SK-N-SH (cell line): ENCODE measurements at places on chromosomes 7 and 10. TPM values are rescaled to one million over a fixed set of nuclear protein-coding genes. Genes with fewer than 3 reads are reported as not detected.
A peak's percentile ranks its signal among the peaks of the same experiment; 100 is the strongest.

The GRM3 gene
- polyA plus RNA-seq, result not detected in 2 replicates

GRCh38 chr10:132988988-132989387 lies 46.6 kb upstream of the CFAP46 start:
- DNase-seq, result peak; percentile 61

- no peak for DNase-seq
Observed at GRCh38 chr7:7819442-7820247, 101.2 kb upstream of the RPA3 start.

- DNase-seq, result no peak
Observed at GRCh38 chr10:89548673-89549072, 13.3 kb upstream of the SLC16A12 start.

The GRID2IP gene
- 0.03 and 0.06 TPM in 2 replicates for polyA plus RNA-seq

GRCh38 chr10:16788125-16788524 lies 29.1 kb downstream of the RSU1 start:
- no peak for DNase-seq

The WDFY4 gene
- polyA plus RNA-seq, result not detected in 2 replicates

GRCh38 chr10:6351495-6351894 lies 148.8 kb downstream of the PFKFB3 start:
- DNase-seq, result no peak

DNA sequence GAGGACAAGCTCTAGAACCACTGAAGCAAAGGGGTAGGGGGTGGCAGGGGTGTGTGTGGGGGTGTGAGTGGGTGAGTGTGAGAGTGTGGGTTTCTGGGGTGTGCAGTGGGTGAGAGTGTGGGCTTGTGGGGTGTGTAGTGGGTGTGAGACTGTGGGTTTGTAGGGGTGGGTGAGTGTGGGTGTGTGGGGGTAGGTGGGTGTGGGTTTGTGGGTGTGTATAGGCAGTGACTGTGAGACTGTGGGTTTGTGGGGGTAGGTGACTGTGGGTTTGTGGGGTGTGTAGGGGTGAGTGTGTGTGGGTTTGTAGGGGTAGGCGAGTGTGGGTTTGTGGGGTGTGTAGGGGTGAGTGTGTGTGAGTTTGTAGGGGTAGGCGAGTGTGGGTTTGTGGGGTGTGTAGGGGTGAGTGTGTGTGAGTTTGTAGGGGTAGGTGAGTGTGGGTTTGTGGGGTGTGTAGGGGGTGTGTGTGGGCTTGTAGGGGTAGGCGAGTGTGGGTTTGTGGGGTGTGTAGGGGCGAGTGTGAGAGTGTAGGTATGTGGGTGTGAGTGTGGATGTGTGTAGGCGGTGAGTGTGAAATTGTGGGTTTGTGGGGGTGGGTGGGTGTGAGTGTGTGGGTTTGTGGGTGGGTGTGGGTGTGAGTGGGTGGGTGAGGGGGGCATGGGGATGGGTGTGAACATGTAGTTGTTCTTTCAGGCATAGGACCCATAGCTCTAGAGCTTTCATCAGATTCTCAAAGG lies 8.8 kb downstream of the NOS3 start:
- DNase-seq, result peak; percentile 19

The EBLN1 gene
- not detected in 2 replicates for polyA plus RNA-seq

DNA sequence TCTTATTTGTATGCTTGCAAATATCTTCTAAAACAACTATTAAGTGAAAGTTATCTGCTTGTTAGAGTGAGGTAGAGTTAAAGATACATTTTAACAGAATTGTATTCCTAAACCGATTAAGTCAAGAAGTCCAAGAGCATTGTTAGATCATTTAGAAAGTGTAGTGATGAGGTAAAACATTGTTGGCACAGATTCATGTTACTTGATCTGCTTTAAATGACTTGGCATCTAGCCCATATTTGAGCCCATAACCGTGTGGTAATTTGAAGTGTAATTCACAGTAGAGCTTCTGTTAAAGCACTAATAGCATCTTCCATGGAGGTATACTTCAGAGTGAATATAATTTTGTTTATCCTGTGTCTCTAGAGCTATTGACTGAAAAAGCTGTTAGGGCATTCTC lies 62.1 kb downstream of the PTEN start:
- DNase-seq, result no peak

GRCh38 chr10:112631501-112632400 lies 184.7 kb downstream of the VTI1A start:
- DNase-seq, result no peak

GRCh38 chr7:138377306-138377705 lies 82.8 kb upstream of the TRIM24 start:
- DNase-seq, result no peak

The SUN3 gene
- polyA plus RNA-seq, result 0.12 TPM in 1 of 2 replicates, not detected in the other

The REEP3 gene
- polyA plus RNA-seq, result 7.6 and 9.6 TPM in 2 replicates

DNA sequence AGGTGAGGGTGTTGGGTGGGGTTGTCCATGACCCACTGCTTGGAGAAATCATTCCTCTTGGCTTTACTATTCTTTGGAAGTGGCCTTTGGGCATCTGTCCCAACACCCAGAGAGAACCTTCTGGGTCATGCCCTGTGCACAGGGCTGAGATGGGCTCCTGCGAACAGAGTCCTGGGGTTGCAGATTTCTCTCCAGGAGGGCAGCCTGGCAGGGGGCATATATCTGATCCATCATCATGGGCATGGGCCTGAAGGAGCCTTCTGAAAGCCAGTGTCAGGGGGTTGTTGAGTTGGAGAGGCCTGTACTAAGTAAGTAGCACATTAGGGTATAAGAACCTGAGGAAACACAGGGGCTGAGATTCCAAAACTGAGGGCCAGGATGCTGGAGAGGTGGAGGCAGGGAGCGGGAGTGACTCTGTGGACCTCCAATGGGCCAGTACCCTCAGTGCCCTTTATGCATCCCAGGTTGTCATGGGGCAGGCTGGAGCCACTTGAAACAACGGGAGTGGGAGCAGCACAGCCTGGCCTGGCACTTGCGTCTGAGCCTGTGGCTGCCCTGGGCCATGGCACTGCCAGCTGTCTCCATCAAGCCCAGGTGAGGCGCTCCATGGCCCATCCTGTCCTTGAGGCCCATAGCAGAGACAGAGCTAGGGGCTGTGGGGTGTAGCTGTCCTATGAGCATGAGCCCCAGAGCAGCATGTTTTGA lies 203.7 kb downstream of the GRID1 start:
- DNase-seq, result no peak

The CRYGN gene
- not detected in 2 replicates for polyA plus RNA-seq
